ENCODE measurements at places on chromosomes 4 and X.

DNA sequence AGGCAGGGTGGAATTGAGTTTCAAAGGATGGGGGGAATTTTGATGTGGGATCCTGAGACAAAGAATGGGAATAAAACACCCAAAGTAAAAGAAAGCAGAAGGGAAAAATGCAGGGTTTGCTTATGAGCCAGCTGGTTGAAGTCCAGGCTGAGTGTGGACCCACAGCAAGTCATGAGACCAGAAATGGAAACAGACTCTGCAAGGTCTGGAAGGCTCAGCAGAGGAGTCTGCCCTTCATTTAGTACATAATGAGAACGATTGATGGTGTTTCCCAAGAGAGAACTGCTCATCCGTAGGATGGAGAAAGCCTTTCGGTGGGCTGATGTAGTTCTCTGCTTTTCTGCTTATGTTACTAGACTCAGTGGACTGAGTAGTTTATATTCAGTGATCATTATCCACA lies 259.1 kb downstream of the C4orf33 start:
- DNase-seq, result no peak

- no peak for DNase-seq
Measured at GRCh38 chr4:153573221-153573620, 107.1 kb downstream of the TMEM131L start.

DNA sequence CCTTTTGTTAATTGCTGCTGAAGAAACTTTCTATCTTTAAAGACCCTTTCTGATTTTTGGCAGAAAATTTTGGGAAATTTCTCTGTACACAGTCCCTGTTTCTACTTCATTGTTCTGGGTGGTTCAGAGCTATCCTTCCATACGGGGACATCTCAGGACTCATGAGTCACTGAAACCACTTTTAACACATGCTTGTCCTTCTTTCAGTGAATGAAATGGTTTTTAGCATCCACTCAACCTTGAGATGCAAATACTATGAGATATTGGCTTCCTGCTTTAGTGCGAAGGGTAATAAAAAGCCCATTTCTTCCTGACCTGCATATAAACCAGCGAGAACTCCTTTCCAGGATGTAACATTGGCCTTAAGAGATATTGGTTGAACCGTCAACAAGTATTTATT lies 158.0 kb downstream of the REPS2 start:
- DNase-seq, result no peak

DNA sequence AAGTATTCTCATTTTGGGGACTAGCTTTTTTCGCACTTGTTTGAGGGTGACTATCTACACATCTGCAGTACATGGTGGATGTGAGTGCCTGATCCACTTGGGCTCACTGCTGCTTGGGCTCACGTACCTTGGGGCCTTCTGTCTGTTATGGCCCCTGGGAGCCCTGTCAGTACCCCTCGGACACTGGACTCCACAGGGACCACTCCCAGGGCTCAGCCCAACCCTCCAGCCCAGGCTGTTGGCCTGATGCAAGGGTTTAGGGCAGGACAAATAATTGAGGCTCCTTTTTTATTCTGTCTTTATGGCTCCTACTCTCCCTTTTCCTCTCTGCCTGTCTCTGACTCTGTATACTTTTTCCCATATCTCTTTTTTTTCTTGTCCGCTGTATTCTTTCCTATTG lies 32.7 kb upstream of the MSN start:
- no peak for DNase-seq

DNA sequence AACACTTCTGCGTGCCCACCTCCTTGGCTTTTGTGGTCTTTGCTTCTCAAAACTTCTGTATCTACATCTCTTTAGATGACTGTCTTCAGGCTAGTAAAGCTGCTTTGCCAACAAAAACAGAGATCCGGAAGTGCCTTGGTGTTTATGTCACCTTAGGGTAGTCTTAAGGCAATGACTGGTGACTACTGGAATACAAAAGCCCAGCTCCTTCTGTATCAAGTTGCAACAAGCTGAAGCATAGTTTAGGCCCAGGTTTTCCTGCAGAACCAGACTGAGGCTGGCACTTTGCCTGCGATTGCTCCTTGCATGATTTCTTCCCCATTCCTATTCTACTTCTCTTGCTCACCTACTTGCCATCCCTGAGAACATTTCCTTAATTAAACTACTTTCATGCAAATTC lies 333.8 kb downstream of the DMD start:
- no peak for DNase-seq

All from DMS79 (cell line).